ENCODE measurements at places on chromosomes 16 and 17.

DNA sequence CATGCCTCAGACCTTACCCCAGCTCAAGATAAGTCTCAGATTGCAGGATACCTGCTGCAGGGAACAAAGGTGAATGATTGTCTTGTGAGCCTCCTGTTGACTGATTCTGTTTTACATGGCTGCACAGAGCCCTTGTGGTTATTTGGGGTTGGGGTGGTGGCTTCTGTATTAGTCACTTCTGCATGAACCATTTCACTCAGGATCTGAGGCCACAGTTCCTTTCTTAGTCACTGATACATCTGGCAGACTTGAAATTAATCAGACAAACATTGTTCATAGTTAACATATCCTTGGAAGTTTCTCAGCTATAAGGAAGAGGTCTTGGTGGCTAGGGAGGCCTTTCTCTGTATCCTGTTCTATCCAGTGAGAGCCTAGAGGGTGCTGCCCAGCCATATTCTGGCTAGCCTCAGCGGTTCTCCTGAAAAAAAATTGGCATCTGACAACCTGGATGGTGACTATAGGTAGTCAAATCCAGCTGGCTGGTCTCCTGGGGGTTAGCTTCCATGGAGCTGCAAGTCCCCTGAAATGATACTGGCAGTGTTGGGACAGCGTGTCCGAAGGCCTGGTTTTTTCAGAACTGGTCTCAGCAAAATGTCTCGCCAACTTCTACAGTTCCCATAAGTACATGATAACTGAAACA lies 8.4 kb upstream of the PLK1 start:
- DNase-seq: no peak

DNA sequence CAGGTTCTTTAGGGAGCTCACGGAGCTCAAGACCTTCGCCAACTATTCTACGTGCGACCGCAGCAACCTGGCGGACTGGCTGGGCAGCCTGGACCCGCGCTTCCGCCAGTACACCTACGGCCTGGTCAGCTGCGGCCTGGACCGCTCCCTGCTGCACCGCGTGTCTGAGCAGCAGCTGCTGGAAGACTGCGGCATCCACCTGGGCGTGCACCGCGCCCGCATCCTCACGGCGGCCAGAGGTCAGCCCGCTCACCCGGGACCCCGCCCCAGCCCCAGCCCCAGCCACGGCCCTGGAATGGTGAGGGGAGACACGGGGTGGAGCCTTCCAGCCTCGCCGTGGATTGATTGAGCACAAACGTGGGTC lies 13.5 kb downstream of the SARM1 start:
- DNase-seq: no peak

DNA sequence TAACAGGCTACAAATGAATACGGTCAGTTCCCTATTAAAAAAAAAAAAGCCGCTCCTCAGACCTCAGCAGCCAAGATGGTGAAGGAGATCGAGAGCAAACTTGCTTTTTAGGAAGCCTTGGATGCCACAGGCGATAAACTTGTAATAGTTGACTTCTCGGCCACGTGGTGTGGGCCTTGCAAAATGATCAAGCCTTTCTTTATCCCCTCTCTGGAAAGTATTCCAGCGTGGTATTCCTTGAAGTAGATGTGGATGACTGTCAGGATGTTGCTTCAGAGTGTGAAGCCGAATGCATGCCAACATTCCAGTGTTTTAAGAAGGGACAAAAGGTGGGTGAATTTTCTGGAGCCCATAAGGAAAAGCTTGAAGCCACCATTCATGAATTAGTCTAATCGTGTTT lies 11.8 kb upstream of the GGT6 start:
- no peak for DNase-seq

DNA sequence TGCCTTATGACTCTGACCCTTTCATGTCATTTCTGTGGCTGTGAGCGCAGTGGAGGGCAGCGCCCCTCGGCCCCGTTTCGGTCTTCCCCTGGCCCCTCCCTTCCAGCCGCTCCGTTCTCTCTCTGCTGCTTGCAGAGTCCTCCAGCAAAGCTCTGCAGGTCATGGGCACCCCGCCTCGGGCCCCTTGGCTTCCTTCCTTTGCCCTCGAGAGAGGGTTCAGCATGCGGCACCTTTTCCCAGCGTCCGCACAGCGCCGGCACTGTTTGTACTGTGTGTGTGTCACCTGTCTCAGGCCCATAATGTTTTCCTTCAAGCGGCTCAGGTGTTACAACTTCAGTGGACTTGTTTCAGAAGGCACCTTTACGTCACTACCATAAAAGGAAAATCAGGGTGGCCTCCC lies 98.5 kb downstream of the RAP1GAP2 start:
- DNase-seq: no peak

GRCh38 chr17:19867079-19867328 lies 732 bp downstream of the ULK2 start:
- DNase-seq: peak; percentile 90

DNA sequence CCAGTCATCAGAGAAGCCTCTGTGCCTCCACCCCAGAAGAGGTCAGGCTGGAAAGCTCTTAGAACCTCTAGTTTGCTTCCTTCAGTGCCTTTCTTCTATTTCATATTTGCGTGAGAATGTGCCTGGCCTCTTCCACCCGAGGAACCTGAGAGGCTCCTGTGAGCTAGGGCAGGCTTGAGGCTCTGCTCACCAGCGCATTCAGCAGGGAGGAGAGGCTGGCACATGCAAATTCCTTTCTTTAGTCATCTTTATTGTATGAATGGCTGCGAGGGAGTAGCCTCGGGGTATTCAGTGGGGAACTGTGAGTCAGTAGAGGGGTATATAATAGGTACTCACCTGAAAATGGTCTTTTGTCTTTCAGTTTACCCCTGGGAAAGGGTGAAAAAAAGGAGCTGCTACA lies 268.3 kb downstream of the ABCC12 start:
- DNase-seq: no peak

- DNase-seq: no peak
Measured at GRCh38 chr17:41928693-41929251, 1.6 kb upstream of the ODAD4 start.

DNA sequence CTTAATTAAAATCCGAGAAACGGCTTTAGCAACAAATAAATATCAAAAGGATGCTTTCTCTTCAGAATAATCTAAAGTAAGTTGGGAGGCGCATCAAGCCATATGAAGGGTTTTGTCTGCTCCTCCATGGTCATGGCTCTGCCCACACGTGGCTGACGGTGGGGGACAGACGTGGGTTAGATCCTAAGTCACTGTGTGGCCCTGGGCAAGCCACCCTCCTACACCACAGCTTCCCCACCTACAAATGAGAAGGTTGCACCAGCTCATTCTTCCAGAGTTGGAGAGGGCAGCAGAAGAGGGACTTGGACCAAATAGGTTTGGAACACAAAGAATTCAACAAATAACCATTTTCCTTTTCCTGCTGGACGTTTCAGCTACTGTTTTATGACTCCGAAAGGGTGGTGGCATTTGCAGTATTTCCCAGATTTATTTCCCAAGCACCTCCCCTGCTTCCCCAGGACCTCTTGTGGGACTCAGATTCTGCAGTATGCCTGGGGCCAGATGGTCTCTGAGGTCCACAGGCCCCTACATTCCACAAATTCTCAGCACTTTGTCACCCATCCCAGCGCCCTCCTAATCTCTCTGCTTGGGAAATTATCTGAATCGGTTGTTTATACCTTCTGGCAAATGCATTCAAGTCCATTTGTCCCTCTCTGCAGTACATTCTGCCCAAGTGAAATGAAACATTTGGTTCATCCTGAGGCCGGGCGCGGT lies 17.8 kb downstream of the LRRC75A start:
- peak; percentile 32 for DNase-seq

GRCh38 chr16:89332902-89333245 lies 115.4 kb downstream of the ZNF778 start:
- DNase-seq: no peak

- no peak for DNase-seq
Measured at GRCh38 chr16:24589997-24590396, 50.6 kb downstream of the RBBP6 start.

- no peak for DNase-seq
Measured at GRCh38 chr16:50709061-50709684, 15.8 kb downstream of the NOD2 start.
